GM03348 (cell line): ENCODE measurements at places on chromosomes 2 and 18.

DNA sequence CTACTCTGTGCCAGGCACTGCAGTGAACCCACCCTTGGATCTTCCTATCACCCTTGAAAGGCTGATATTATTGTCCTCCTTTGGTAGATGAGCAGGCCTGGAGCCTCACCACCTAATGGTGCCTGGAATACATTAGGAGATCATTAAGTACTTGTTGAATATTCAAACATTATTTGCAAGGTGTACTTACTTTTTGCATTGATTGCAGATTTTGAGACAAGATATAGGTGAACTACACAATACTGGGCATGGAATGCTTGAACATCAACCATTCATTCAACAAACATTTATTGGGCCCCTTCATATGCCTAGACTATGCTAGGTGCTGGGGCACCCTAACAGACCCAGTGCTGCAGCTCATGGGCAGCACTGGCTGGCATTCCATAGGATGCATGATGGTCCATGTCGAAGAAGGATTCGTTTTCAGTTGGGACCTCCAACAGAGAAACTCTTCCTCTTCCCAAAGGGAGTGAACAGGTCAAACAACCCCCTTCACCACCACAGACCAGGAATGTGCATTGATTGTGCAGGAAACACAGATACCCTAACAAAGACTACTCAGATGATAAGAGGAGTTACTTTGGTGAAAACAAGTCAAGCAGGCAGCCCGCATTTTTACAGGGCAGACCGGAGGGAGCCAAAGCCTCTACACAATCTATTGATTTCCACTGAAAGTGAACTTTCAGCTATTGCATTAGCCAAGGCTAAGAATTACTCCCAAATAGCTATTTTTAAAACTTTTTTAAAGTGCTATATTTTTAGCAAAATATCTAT lies 149.6 kb upstream of the SH3BP4 start:
- no peak for DNase-seq

DNA sequence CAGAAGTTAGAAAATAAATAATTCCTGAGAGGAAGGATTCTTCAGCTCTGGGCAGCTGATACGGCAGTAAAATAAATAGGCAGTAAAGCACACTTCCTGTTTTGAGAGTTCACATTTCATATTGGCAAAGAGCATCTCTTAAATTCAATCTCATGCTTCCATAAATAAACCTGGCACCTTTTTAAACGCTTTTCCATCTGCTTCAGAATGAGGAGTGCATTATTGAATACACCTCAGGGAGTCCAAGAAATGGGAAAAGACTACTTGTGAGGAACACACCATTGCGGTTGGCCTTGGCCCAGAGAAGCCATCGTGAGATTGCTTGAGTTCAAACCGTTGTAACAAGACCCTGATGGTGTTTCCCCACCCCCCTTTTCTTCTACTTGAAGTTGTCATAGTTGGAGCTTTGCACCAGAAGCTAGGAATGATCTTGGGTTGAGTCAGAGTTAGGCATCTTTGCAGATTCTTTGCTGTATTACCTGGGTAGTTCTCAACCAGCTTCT lies 123.9 kb downstream of the RDH14 start:
- DNase-seq: no peak

- no peak for DNase-seq
Measured at GRCh38 chr2:23159746-23160405, 225.1 kb upstream of the KLHL29 start.

GRCh38 chr18:65279668-65280305 lies 471.0 kb upstream of the CDH7 start:
- no peak for DNase-seq

DNA sequence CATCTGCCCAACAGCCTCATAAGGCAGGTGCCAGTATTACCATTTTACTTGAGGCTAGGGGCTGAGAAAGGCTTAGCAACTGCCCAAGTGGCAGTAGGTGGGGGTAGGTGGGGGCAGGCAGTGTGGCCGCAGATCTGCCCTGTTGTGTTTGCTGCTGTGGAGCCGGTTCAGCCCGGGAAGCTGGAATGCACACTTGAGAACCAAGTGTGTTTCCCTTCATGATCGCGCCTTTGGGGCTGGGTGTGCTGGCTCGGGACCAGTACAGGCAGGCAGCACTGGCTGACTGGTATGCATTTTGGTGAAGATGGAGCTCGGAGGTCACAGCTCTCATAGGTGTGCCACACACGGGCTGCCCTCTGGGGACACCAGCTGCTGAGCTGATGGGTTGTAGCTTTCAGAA lies 85.1 kb downstream of the CABLES1 start:
- no peak for DNase-seq

DNA sequence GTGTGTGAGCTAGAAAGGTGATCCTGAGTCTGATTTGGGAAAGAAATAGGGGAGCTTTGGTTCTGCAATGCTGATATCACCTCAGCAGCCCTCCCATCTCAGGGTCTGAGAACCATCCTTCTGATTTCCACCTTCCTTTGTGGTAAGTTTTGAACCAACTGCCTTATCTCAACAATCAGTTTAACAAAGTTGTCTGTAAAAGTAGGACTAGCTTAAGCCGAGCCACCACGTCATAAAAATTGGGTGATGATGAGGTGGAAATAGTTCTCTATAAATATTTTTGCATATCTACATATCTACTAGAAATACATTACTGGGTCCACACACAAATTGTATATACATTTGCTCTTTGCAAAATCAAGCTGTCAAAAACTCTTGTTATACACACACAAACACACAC lies 1.1 kb downstream of the SULT1C4 start:
- no peak for DNase-seq

DNA sequence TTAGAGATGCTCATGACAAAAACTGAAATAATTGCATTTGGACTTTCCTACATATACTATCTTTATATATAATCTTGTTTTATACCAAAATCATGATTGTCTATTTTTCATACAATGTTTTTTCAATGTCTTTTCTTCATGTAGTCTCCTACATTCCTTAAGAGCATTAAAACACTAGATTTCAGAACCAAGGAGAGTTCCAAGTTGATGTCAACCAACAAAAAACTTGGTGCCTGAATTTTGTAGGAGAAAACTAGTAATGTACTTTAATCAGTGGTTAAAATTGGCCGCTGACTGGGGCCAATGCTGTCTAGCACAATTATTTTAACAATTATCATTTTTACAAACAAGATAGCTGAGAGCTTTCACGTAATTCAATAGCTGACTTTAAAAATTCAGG lies 678.8 kb downstream of the DCC start:
- DNase-seq: no peak

DNA sequence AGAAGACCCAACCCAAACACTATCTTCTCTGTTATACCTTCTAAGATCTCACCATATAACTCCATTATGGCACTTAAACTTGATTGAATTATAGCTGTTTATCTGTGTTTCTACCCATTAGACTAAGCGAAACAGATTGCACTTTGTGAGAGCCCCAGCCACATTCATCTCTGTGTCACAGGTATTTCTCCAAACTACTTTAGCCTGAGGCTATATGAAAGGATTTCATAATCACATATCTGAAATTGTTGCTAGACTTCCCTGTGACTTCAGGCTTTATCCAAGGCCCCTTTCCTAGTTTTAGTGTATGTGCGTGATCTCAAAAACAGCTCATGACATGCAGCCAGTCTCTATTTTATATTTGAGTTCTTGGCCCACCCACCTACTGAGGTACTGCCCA lies 745.0 kb upstream of the ACVR2A start:
- DNase-seq: no peak

GRCh38 chr2:108614659-108615058 lies 80.4 kb downstream of the LIMS1 start:
- DNase-seq: no peak

- no peak for DNase-seq
Measured at GRCh38 chr18:45291621-45292615, 323.4 kb upstream of the SLC14A2 start.

GRCh38 chr18:44884431-44884830 lies 203.7 kb downstream of the SETBP1 start:
- DNase-seq: peak; percentile 49

- DNase-seq: no peak
Measured at GRCh38 chr2:162092008-162092390, 18.0 kb upstream of the DPP4 start.

GRCh38 chr2:64932371-64933216 lies 56.6 kb upstream of the SLC1A4 start:
- DNase-seq: no peak
